ENCODE measurements at places on chromosomes 4 and X. TPM values are rescaled to one million over a fixed set of nuclear protein-coding genes. Genes with fewer than 3 reads are reported as not detected.

DNA sequence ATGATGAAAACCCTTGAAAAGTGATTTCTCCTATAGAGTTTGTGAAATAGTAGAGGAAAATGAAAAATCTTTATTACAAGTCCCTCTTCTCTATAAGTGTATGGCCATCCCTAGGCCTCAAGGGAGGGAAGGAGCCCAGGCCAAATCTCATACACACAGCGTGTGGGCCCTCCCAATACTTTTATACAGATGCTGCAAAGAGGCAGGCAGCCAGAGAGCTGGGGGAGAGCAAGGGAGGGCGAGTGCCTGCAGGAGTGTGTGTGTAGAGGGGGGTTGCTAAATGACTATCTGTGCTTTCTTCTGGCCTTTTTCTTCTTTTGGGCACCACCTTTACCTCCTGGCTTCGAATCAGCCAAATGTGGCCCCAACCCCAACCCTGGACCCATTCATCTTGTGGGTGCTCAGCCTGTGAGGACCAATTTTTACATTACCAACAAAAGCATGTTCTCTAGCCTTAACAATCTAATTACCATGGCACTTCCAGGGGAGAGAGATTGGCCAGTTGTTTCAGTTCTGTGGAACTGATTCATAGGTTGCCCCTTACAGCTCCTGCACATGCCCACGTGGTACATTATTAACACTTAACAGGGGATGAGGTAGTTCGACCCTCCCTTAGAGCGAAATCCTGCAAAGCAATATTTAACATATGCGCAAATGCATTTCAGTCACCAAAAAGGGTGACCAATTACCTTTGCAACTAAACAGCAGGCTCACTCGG is 2.0 kb downstream of the GPC3 start:
- no peak for DNase-seq

Gene DGKK
- 1.4 TPM for total RNA-seq

Gene CACNA1F
- 0.94 TPM for total RNA-seq

Gene SRPX
- total RNA-seq: 2.8 TPM

Data from H9 (cell line).